Thyroid gland (tissue), 4 donors: ENCODE measurements at places on chromosomes 7 and 10.

GRCh38 chr7:154469652-154470051, 417.5 kb downstream of the DPP6 start:
- H3K27ac ChIP-seq: no peak overlapping the region
- no peak overlapping the region for H3K4me3 ChIP-seq
- no peaks in the 10 kb centered on the region for H3K4me1 ChIP-seq
- no peaks in the 10 kb centered on the region for H3K36me3 ChIP-seq

- no peak for DNase-seq
- H3K4me3 ChIP-seq: no peak overlapping the region
- no peaks in the 10 kb centered on the region for H3K36me3 ChIP-seq
- H3K4me1 ChIP-seq: no peaks in the 10 kb centered on the region
Observed at GRCh38 chr7:104264285-104264684, 56.5 kb upstream of the ORC5 start.

- H3K36me3 ChIP-seq: no peaks in the 10 kb centered on the region
- H3K27ac ChIP-seq: no peak overlapping the region
- no peak for DNase-seq
- H3K4me3 ChIP-seq: no peak overlapping the region
- no peaks in the 10 kb centered on the region for H3K27me3 ChIP-seq
Observed at GRCh38 chr10:5510281-5511072, 11.1 kb upstream of the CALML5 start.

DNA sequence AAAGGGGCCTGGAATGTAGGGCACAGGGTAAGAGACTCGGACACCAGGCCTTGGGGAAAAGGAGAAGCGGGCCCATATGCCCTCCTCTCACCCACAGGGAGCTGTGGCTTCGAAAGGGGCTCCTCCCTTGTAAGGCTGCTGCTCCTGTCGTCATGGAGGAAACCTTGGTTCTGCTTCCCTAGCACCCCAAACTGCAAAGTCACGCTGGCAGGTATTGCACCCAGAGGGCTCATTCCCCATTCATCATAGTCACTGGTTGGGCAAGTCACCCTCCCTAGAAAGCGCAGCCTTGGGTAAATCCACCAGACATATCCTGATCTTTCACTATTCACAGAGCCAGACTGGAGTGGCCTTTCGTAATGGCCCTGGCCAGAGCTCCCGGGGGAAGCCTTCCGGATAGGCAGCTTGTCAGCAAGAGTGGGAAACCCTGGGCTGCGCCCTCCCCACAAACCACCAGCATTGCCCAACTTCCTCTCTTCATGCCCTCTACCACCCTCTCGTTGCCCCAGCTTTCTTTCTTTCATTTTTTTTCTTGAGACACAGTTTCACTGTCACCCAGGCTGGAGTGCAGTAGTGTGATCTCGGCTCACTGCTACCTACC, 121.0 kb downstream of the HIP1 start:
- H3K4me3 ChIP-seq: no peak overlapping the region
- H3K4me1 ChIP-seq: peaks cover 14% of the 10 kb centered on the region
- H3K27me3 ChIP-seq: no peaks in the 10 kb centered on the region
- peak; percentile 54 for DNase-seq
- no peaks in the 10 kb centered on the region for H3K36me3 ChIP-seq

DNA sequence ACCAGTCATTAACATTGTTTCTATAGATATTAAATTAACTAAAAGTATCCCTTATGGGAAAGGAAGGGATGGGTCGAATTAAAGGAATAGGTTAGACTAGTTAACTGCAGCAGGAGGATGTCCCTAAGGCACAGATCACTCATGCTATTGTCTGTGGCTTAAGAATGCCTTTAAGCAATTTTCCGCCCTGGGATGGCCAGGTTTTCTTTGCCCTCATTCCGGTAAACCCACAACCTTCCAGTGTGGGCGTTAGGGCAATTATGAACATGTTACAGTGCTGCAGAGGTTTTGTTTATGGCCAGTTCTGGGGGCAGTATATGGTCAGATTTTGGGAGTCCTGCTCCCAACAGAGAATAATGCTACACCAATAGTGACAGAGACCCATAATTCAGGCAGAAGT, 139.3 kb upstream of the CDK13 start:
- no peak overlapping the region for H3K4me3 ChIP-seq
- H3K27ac ChIP-seq: no peak overlapping the region
- no peak for DNase-seq
- H3K27me3 ChIP-seq: no peaks in the 10 kb centered on the region
- no peaks in the 10 kb centered on the region for H3K4me1 ChIP-seq

DNA sequence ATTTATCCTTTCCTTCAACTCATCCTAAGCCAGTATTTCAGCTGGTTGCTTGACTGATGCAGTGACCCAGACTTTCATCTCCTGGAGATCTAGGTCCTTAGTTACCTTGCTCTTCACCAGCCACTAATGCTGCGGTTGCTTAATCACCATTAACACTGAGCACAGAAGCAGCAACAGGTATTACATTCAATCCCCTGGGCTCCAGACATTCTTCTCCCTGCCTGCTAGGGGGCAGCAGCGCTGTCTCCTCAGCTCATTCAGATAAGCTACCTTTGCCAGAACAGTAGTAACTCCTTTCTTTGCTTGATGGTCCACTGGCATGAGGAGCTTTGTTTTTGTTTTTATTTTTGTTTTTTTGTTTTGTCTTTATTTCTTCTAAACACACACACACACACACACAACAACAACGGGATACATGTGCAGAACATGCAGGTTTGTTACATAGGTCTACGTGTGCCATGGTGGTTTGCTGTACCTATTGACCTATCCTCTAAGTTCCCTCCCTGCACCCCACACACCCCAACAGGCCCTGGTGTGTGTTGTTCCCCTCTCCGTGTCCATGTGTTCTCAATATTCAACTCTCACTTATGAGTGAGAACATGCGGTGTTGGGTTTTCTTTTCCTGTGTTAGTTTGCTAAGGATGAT, 1043.2 kb upstream of the C7orf33 start:
- H3K27ac ChIP-seq: no peak overlapping the region
- no peaks in the 10 kb centered on the region for H3K27me3 ChIP-seq
- no peaks in the 10 kb centered on the region for H3K36me3 ChIP-seq
- H3K4me1 ChIP-seq: no peaks in the 10 kb centered on the region
- no peak overlapping the region for H3K4me3 ChIP-seq
- DNase-seq: peak; percentile 33

- no peaks in the 10 kb centered on the region for H3K36me3 ChIP-seq
- peaks cover 11% of the 10 kb centered on the region for H3K4me1 ChIP-seq
- DNase-seq: no peak
Observed at GRCh38 chr10:102927311-102928010, 9.4 kb downstream of the CNNM2 start.

DNA sequence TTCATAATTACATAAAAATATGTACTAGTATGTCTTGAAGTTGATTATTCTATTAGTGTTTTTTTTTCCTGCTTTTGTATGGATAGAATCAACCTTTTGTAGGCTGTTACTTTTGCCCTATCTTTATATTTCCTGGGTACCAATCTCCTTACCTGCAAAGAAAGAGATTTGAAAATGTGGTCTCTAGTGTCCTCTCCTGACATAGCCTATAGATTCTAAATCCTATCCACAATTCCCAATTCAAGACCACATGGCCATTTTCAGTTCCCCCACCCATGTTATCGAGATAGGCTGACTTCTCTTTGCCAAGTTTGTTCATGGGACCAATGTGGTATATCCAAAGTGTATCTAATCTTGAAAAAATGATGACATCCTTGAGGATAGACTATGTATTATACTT, 269.4 kb upstream of the SEMA3D start:
- H3K27ac ChIP-seq: no peak overlapping the region
- H3K4me1 ChIP-seq: no peaks in the 10 kb centered on the region
- no peaks in the 10 kb centered on the region for H3K27me3 ChIP-seq
- H3K36me3 ChIP-seq: no peaks in the 10 kb centered on the region
- no peak overlapping the region for H3K4me3 ChIP-seq
- DNase-seq: no peak

DNA sequence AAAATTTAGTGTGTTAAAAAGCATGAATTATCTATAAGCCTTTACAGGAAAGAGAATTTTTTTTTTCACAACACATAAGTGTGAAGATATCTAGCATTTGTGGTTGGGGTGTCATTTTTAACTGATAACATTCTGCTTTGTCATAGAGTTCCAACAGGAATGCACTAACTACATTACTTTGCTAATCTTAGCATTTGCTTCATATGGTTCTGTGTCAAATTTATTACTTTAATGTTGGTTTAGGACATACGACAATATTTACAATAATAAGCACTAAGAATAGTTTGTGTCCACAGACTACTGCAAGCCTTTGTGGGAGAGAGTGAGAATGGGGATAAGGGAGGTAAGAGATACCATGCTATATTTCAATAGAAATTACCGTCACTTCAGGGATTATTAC, 40.6 kb upstream of the MAGI2 start:
- no peak overlapping the region for H3K27ac ChIP-seq
- no peaks in the 10 kb centered on the region for H3K27me3 ChIP-seq
- no peak for DNase-seq
- H3K36me3 ChIP-seq: no peaks in the 10 kb centered on the region
- no peak overlapping the region for H3K4me3 ChIP-seq

GRCh38 chr7:105678811-105679495, 97.7 kb upstream of the EFCAB10 start:
- H3K4me1 ChIP-seq: peaks cover 87% of the 10 kb centered on the region
- DNase-seq: peak; percentile 94
- no peaks in the 10 kb centered on the region for H3K27me3 ChIP-seq
